ENCODE measurements at places on chromosomes 7 and 10.

GRCh38 chr7:93651603-93652159 is 77.2 kb upstream of the CALCR start:
- no peak for ATAC-seq

DNA sequence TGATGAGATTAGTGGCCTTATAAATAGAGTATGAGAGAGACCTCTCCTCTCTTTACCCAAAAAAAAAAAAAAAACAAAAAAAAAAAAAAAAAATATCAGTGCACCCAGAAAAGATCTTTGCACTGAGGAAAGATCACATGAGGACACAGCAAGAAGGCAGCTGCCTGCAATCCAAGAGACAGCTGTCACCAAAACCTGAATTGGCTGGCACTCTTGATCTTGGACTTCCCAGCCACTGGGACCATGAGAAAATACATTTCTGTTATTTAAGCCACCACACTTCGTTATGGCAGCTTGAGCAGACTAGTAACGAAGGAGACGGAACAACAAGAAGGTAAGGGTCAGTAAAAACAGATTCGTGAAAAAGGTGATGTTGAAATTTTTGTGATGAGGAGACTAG is 47.0 kb downstream of the TMEM106B start:
- ATAC-seq: no peak

DNA sequence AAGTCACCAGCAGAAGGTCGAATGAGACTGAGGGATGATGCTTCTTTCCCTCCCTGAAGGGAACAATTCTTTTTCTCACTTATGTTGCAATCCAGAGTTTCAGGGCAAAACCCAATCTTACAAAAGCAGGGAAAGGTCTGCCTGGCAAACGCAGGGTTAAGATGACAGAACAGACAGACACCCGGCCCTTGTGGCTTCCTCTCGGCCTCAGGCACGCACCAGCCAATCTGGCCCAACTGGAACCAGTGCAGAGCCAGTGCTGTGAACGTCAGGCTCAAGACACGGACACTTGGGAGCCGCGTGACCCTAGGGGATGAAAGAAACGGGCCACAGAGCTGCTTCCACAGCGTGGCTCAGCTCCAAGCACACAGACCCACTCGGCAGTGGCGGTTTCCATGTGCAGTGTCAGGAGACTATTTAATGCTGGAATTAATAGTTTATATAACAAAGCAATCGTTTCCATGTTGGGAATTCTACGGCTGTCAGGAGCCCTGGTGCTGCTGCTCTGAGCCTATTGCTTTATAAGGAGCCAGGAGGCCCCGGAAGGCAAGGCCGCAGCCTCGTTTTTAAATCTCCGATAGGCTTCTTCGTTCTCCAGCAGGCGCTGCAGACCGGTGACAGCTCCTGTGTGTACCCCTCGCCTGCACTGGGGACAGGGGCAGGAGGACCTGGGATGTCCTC is 198.4 kb downstream of the DIP2C start:
- no peak for ATAC-seq

GRCh38 chr7:20578257-20578771 is 37.2 kb upstream of the ABCB5 start:
- ATAC-seq: no peak

GRCh38 chr7:130463553-130464434 is 23.0 kb upstream of the CEP41 start:
- no peak for ATAC-seq

DNA sequence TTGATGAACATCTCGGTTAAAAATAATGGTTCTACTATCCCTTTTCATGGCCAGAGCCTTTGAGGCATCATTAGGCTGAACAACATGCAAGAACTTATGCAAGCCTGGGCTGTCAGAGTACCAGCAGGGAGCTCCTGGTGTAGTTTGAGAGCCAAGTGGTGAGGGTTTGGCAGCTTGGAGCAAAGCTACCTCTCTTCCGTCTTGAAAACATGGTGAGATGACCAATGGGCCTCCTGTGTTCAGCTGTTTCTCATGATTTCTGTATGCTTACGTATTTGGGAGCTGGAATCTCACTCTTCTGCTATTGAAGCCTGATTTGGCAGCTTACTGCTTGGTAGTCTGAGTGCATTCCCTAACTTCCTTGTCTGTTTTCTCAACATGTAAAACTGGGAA is 150.4 kb downstream of the CXCL12 start:
- no peak for ATAC-seq
